ENCODE measurements at places on chromosomes 3 and 15.

DNA sequence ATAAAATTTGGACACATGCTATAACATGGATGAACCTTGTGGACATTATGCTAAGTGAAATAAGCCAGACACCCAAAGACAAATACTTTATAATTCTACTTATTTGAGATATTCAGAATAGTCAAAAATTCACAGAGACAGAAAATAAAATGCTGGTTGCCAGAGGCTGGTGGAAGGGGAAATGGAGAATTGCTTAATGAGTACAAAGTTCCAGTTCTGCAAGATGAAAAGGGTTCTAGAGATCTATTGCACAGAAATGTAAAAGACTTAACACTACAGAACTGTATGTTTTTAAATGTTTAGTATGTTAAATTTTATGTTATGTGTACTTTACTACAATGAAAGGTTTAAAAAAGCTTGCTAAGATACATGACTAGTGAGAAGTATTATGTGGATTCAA, 344.8 kb downstream of the CNTN3 start:
- DNase-seq: no peak

GRCh38 chr3:110420158-110420641, 651.4 kb upstream of the NECTIN3 start:
- DNase-seq: no peak

DNA sequence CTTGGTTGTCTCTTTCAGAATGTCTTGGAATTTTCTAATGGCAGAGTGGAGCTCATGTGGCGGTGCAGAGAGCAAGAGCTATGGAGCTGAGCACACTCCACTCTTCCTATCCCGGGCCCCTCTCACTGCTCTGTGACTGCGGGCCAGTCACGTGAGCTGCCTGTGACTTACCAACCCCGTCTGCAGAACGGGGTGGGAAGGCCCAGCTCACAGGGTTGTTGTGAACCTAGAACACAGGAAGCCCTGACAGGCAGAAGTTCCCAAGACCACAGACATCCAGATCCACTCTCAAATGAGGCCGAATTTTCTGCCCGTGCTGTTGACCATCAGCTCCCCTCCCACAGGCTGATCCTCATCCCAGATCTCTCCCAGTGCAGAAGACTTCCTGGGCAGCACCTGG, 35.5 kb upstream of the PLXNA1 start:
- DNase-seq: no peak

- no peak for DNase-seq
Observed at GRCh38 chr3:186895406-186895805, 34.9 kb upstream of the ST6GAL1 start.

- no peak for DNase-seq
Observed at GRCh38 chr15:61824291-61824690, 236.0 kb downstream of the VPS13C start.

GRCh38 chr3:117557464-117558090, 848.0 kb downstream of the TUSC7 start:
- DNase-seq: no peak

- DNase-seq: no peak
Observed at GRCh38 chr15:63070681-63071129, 28.2 kb downstream of the TPM1 start.

GRCh38 chr3:54033761-54034160, 88.6 kb upstream of the CACNA2D3 start:
- DNase-seq: no peak

- no peak for DNase-seq
Observed at GRCh38 chr3:73605412-73605811, 19.3 kb downstream of the PDZRN3 start.

DNA sequence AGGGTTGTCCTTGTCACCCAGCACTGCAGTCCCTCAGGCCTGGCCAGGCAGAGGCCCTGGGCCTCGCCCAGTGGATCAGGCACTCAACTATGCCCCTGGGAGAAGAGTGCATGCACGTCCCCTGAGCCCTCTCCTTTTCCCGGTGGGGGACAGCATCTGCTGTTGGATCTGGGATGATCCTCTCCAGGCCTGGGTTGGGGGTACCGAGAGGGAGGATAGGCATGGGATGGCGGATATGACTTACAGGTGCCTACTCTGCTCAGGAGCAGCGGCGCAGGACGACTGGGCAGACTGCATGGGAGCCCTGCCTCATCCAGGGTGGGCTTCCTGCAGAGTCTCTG, 9.0 kb upstream of the APBA2 start:
- no peak for DNase-seq

DNA sequence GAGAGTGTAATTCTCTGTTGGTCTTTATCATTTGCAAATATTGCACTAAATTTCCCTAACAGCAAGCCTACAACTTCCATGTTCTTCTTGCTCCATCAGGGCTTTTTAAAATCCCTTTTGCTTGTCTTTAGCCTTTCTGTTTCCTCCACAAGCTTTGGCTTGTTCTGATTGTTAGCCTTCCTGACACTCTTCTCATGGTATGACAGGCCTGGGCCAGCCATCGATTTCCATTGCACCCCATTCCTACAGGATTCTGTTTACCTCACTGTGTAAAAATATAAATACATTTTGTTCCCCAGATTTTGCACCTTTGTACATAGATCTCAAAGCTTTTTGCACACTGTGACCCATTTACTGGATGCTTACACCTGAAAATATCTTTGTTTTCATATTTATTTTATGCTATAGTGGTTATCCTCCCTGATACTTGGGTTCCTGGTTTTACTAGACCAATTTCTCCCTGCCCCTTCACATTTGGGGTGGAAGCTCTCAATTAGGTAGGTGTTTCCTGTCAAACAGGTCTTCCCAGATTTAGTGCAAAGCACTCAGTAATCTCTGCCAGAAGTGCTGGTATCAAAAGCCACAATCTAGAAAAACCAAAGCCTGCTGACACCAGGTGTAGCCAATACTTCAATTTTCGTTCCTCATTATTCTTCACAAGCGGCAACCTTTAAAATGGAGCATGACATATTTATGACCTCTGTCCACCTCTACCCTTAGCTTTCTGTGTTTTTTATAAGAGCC, 57.9 kb upstream of the PPP2R3A start:
- no peak for DNase-seq

DNA sequence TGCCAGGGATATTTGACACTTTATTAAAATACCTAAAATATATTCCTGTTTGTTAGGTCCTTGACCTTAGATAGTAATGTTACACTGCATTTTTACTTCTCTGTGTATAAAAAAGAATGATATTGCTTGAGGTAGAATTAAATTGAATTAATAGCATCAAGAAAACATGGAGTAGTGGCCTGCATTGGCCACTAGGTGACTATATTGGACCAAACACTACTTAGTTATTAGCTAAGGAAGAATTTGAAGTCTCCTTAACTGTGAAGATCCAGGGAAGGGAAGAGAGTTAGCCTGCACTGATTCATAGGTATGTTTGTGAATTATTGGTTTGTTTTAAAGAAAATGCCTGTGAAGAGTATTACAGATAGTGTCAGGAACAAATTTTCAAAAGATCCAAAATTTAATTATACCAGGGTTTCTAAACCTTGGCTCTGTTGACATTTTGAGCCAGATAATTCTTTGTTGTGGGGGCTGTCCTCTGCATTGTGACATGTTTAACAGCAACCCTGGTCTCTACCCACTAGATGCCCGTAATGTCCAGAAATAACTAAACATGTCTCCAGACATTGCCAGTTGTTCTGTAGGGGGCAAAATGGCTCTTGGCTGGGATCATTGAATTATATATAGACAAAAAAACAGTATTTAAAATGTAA, 103.6 kb upstream of the THSD4 start:
- no peak for DNase-seq

Data from stimulated activated CD4-positive, alpha-beta T cell treated with anti-CD3 and anti-CD28 coated beads, Interleukin-4, amount 100 ng/mL, for 48 hours (primary cell).